ENCODE measurements at places on chromosomes 3 and 15.

GRCh38 chr15:27512281-27513001 lies 541.5 kb downstream of the GABRG3 start:
- DNase-seq, result no peak

GRCh38 chr15:47750030-47750739 lies 32.9 kb downstream of the SEMA6D start:
- no peak for DNase-seq

DNA sequence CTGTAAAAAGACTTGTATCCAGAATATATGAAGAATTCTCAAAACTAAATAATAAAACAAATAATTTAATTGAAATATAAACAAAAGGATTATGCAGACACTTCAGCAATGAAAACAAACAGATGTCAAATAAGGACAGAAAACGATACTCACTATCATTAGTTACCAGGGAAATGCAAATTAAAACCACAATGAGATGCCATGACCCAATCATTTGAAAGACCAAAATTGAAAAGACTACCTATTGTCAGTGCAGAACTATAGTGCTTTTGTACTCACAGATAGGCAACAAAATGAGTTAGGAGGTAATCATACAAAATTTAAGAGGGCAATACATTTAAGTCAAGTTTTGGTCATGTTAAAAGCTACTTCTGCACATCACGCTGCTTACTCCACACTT lies 31.6 kb upstream of the OR5K4 start:
- DNase-seq, result no peak

DNA sequence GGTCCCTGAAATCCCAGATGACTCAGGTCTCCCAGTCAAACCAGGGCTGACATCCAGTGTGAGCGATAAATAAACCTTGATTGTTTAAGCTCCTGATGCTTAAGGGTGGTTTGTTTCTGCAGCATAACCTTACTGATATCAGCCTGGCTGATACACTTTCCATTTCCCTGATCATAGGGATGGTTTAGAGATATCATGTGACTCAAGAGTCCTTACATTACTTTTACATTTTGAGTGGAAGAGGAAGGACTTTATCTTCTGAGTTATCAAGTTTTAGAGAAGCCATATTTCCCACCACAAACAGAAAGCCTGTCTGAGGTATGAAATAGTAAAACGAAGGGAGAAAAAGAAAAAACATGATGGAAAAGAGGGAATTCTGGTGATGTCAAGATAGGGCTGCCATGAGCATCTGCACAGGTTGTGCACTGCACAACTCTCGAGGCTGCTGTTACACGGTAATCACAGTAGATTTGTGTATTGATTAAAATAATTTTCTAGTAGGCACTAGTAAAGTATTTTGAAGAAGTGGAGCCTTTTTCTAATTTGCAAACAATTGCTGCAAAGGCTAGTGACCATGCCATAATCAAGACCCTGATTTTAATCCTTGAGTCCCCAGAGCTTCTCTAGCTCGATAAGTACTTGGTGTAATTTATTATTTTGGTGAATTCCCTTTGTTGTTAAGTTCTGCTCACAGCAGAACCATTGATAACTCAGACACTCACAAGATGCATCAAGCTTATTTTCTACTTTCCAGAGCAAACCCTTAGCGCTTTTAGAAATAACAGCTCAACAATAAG lies 34.1 kb upstream of the FBLN2 start:
- no peak for DNase-seq

DNA sequence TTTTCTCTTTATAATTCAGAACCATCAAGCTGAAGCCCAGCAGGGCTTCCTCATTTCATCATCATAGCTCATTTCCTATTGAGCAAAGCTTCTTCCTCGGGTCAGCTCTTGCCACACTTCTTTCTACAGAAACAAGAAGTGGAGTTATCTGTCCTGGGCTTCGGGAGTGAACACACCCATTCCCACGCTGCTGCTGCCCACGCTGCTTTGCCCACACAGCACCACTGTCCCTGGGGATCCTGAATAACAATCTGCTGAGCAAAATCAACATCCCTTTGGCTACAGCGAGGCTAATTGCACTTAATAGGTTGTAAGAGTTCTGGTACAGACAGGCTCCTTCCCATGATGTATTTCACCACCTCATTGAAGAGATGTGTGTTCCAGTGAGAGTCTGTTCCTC lies 23.7 kb downstream of the CEP19 start:
- no peak for DNase-seq

DNA sequence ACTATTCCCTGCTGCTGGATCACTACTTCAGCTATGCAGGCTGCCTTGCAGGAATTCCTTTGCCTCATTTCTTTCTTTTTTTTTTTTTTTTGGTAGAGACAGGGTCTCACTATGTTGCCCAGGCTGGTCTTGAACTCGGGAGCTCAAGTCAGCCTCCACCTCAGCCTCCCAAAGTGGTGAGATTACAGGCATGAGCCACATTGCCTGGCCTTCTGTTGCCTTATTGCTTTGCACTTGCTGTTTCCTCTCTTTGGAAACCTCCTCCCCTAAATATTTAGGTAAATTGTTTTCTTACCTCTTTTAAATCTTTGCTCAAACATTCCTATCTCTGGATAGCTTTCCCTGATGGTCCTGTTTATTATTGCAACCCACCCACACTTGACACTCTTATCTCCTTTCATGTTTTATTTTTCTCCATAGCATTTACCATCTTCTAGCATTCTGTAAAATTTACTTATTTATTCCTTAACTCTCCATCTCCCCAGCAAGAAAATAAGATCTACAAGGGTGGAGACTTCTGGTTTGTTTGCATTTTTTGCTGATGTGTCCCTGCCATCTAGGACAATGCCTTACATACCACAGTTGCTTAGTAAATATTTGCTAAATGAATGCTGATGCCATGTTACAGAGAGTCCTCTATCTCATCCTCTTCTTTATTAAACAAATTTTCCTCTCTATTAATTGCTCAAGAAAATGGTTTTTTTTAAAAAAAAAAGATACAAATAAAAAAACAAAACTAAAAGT lies 134.8 kb downstream of the P2RY1 start:
- no peak for DNase-seq

DNA sequence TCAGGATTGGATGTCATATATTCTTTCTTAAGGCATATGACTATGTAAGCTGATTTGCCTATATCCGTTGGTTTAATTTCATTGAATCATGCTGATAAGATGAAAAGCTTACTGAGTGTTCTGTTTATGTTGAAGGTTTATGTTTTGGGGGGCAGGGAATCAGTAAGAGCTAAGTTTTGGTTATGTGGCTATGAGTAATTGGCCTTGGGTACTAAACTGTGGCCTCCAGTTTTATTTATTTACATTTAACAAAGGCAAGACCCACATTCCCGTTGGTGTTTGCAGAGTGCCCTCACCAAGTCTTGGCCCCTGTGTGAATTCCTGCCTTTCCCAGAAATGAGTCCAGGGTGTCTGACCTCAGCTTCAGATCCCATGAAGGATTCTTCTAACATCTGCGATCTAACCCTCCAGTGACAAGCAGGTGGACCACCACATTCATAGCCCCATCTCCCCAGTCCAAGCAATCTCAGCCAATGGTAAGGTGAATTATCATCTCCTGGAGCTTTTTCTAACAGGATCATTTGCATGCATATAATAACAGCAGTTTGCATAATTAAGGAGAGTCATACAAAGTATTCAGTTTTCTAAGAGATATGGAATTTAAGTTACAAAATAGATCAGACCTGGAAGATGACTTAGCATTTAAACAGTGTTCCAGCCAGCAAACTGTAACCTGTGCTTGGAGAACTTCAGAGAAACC lies 27.4 kb downstream of the GLDN start:
- DNase-seq, result no peak

GRCh38 chr15:67050062-67050461 lies 15.3 kb upstream of the SMAD3 start:
- DNase-seq, result no peak

DNA sequence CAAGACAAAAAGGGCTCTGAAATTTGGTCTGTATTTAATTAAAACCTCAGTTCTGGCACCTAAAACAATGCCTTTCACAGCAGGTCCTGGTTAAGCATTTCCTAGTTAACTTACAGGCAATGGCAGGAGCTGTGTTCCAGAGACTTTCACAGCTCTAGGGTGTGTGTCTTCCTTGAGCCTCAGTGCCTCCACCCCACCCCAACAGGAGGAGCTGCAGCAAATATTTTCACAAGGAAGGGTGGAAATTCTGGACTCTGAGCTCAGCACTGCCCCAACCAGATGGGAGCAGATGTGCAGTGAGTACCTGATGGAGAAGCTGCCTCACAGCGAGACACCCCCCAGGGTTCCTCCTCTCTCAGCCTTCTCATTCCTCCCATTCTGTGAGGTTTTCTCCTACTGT lies 106.3 kb upstream of the SPATA12 start:
- no peak for DNase-seq

DNA sequence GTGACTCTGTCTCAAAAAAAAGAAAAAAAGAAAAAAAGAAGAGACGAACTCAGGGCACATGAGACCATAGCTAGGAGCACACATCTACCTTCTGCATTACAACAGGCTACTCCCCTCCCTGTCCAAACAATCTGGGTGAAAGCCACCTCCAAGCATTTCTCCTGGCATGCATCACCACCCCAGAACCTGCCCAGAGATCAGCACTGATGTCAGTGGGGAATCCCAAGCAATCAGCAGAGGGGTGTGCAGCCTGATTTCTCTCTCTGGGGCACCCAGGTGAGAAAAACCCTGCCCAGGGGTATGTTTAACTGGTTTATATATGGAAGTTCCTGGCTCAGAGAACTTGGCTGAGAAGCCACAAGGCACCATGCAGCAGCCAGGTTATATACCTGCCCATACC lies 59.4 kb downstream of the CDC25A start:
- no peak for DNase-seq

DNA sequence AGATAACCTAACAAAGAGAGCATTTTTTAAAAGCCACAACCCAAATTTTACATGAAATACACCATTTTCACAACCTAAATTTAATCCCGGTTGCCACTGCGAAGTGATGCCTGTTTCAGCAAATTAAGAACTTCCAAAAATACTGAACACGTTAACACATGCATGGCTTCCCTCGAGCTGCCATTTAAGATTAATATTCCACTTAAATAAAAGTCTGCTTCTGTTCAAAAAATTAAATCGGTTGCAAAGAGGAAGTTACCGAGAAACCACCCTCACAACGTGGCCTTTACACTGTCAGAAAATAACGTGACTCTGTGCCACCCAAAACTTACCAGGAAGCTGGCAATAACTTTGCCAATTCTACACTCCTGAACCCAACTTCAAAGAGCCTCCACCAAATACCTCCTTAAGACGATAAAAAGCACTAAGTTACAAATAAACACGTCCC lies 1.2 kb downstream of the TBL1XR1 start:
- DNase-seq, result no peak
